SIG-M5 (cell line): ENCODE measurements at places on chromosomes 7 and 10.

- DNase-seq = no peak
Observed at GRCh38 chr10:129770286-129770685, 193.8 kb downstream of the EBF3 start.

DNA sequence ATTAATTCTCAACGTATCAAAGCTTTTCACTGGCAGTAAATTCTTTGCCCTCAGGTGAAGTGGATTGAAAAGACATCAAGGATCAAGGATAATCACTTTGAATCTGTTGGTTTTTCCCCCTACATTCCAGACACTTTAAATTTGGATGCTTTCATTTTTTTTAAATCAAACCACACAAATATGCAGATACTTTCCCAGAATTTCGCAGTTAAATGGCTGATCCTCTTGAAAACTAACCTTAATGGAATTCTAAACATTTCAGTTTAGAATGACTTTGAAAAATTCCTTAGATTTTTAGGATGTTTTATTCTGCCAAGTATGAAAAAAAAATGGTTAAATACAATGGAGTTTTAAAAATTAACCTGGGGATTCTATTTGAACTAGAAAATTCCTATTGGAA is 325.9 kb downstream of the GFRA1 start:
- no peak for DNase-seq

DNA sequence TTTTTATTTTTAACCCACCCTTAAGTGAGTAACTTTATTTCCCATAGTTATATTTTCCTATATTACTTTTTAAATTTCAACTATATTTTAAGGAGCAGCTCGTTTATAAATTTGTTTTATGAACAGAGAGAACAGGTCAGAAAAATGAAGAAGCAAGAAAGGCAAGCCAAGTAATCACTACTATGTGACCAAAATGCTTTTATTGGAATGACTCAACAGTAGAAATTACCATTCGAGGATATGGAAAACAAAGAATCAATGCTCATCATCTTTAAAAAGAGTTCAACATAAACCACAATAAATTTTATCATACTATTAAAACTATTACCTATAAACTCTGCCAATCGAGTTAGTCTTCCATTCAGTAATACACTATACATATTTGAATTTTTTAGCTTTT is 7.6 kb downstream of the HERC4 start:
- no peak for DNase-seq

DNA sequence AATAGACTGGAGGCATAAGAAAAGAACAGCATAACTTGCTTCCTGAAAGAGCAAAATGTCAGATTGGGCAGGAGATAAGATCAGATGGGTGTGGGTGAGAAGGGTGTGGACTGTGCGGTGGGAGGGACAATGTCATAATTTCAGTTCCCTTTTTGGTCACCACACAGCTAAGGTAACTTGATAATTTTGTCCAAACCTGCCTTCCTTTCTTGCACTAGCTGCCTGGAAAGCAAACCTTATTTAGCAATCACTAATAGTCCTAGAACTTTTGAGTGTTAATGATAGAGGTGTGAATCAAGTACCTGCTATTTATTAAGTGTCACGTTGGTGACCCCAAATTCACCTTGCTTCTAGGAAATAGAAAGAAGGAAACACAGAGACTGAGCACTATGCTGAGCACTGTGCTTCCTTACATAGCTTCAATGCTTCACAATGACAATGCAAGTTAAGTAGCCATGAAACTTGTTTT is 72.4 kb upstream of the SP4 start:
- peak; percentile 67 for DNase-seq

GRCh38 chr10:71856619-71857018 is 5.6 kb upstream of the PSAP start:
- DNase-seq = no peak

GRCh38 chr7:30352169-30352568 is 67.8 kb downstream of the ZNRF2 start:
- no peak for DNase-seq

GRCh38 chr10:120260456-120260855 is 196.6 kb upstream of the PLPP4 start:
- DNase-seq = no peak

- DNase-seq = no peak
Observed at GRCh38 chr10:123573236-123574108, 92.7 kb upstream of the GPR26 start.

- DNase-seq = no peak
Observed at GRCh38 chr7:54253036-54253373, 289.2 kb upstream of the VSTM2A start.

- no peak for DNase-seq
Observed at GRCh38 chr7:149097088-149097487, 6.6 kb upstream of the ZNF786 start.

GRCh38 chr7:124908259-124908658 is 21.4 kb downstream of the POT1 start:
- no peak for DNase-seq
